ENCODE measurements at places on chromosomes 4 and X.
A peak's percentile ranks its signal among the peaks of the same experiment; 100 is the strongest.

GRCh38 chrX:107827852-107828251, 2.2 kb downstream of the MID2 start:
- DNase-seq = no peak

- DNase-seq = no peak
These were observed 17.0 kb upstream of the SRD5A3 start for GRCh38 chr4:55329012-55329411.

GRCh38 chrX:109537324-109537665, 651 bp downstream of the NXT2 start:
- DNase-seq = no peak

DNA sequence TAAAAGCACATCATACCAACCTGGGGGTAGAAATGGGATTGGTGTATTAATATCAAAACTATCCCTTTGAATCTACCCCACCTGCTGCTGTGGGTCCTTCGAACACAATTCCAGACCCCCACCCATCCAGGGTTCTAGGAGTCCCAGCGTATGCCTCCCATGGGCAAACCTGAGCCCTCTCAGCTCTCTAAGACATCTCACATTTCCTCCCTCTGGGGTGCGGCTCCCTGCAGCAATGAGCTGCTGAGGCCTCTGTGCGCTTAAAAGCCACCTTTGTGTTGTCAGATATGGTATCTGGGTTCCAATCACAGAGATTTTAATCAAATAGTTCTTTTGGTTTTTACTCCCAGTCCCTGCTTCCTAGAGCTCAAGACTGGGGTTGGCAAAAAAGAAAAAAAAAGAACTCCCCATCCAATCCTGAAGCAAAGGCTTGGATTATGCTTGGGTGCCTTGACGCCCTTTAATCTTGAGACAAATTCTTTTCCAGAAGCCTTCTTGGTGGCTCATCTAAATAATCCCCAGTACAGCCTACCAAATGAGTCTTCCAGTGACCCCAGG, 37.5 kb upstream of the NOCT start:
- DNase-seq = no peak

DNA sequence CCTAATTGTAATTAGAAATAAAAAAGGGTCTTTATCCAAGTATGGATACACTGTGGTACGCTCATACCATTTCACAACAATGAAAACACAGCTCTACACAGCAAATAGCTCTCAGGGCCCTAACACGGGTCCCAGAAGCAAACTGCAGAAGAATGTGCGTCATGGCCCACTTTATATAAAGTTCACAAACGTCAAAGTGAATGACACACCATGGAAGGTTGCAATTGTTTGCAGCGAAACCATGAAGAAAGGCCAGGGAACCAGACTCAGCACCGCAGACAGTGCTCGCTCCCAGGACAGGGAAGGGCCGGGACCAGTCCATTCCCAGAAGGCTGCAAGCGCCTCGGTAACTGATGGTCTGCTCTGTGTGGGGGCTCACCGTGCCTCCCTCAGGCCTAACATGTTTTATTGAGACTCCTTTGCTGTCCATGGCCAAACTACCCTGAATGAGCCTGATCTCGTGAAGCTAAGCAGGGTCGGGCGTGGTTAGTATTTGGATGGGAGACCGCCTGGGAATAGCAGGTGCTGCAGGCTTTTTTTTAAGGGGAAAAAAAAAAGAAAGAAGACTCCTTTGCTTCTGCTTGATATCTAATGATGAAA, 47.8 kb downstream of the ACOX3 start:
- DNase-seq = peak; percentile 4

DNA sequence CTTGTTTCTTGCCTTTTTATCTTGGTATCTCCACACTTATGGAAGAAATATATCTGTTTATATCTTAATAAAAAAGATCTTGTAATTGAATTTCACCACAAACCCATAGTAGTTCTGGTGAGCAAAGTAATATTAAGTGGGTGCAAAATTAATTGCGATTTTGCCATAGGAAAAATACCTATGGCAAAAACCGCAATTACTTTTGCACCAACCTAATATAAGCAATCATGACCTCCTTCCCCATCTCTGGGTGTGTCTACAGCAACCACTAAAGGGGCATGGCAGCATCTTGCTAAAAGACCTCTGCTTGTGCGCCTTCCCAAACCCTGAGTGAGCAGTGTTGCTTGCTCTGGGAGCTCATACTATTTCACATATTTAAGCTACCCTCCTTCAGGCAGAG, 124.2 kb upstream of the GUCY1A1 start:
- no peak for DNase-seq

DNA sequence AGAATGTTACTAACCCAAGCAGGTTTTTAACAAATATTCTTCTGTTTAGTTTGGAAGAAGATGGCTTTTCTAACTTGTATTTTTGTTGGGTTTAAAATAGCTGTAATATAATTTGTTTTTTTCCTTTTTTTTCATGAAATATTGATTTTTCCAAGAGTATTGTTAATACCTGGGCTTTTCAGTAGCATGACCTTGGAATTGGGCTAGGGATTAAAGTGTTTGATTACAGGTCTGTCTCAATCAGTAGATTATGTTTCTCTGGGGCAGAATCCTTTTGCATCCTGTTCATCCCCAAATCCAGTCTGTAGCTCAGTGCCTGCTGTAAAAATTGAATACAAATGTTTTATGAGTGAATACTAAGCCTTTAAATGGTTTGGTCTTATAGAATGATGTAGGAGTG, 479.8 kb downstream of the RAPGEF2 start:
- DNase-seq = peak; percentile 33

- DNase-seq = peak; percentile 69
These were observed 17.4 kb downstream of the GALNT7 start for GRCh38 chr4:173185847-173186510.

- DNase-seq = no peak
These were observed 65.8 kb upstream of the MSN start for GRCh38 chrX:65601530-65602220.

All from NCI-H82 (cell line).